ENCODE measurements at places on chromosomes 5 and 9. TPM values are rescaled to one million over a fixed set of nuclear protein-coding genes. Genes with fewer than 3 reads are reported as not detected.

The RASEF gene
- 0.24 TPM for total RNA-seq

The SAXO1 gene
- under 0.01 TPM for total RNA-seq

The OR1L8 gene
- 0.36 TPM for total RNA-seq

The C9orf152 gene
- total RNA-seq, result not detected

The NCS1 gene
- total RNA-seq, result 53.5 TPM

The MZB1 gene
- not detected for total RNA-seq

The NRG2 gene
- 4.5 TPM for total RNA-seq

The SOHLH1 gene
- total RNA-seq, result not detected

The RORB gene
- 0.85 TPM for total RNA-seq

The PGM5 gene
- 0.85 TPM for total RNA-seq

The BHMT gene
- not detected for total RNA-seq

The PRDM9 gene
- not detected for total RNA-seq

The FOXD4L4 gene
- under 0.01 TPM for total RNA-seq
